Peyer's patch (tissue), 4 donors: ENCODE measurements at places on chromosomes 12 and 14. TPM values are rescaled to one million over a fixed set of nuclear protein-coding genes. Genes with fewer than 3 reads are reported as not detected.

GRCh38 chr14:52267501-52268278 lies at the start of gene PTGDR:
PTGDR (plus strand) TSS chr14:52267698; CDS start chr14:52267815, 117 bp downstream.
- no peaks in the 10 kb centered on the region for H3K36me3 ChIP-seq
- DNase-seq, result peak; percentile 67
- H3K27ac ChIP-seq, result peak within 1 kb of the TSS; percentile 38
- peaks cover 11% of the 10 kb centered on the region for H3K4me1 ChIP-seq
- H3K4me3 ChIP-seq, result peak within 1 kb of the TSS; percentile 64

The POTEG gene
- not detected for total RNA-seq

GRCh38 chr12:130838284-130838950 lies 633 bp downstream of the STX2 start:
- peaks cover 13% of the 10 kb centered on the region for H3K4me1 ChIP-seq
- no peaks in the 10 kb centered on the region for H3K36me3 ChIP-seq
- DNase-seq, result peak; percentile 58
- peak overlapping the region; percentile 72 for H3K27ac ChIP-seq
- no peaks in the 10 kb centered on the region for H3K27me3 ChIP-seq

The NUP37 gene
- 23.2 TPM for total RNA-seq

GRCh38 chr14:55336162-55336561 lies 64.9 kb downstream of the FBXO34 start:
- DNase-seq, result peak; percentile 55
- no peak overlapping the region for H3K4me3 ChIP-seq
- peaks cover 19% of the 10 kb centered on the region for H3K4me1 ChIP-seq
- no peak overlapping the region for H3K27ac ChIP-seq
- H3K27me3 ChIP-seq, result no peaks in the 10 kb centered on the region

- H3K36me3 ChIP-seq, result no peaks in the 10 kb centered on the region
- no peak for DNase-seq
- H3K27me3 ChIP-seq, result no peaks in the 10 kb centered on the region
- H3K4me3 ChIP-seq, result peak overlapping the region; percentile 64
- no peaks in the 10 kb centered on the region for H3K4me1 ChIP-seq
Measured at GRCh38 chr12:70609203-70609602, 28.0 kb downstream of the PTPRB start.

DNA sequence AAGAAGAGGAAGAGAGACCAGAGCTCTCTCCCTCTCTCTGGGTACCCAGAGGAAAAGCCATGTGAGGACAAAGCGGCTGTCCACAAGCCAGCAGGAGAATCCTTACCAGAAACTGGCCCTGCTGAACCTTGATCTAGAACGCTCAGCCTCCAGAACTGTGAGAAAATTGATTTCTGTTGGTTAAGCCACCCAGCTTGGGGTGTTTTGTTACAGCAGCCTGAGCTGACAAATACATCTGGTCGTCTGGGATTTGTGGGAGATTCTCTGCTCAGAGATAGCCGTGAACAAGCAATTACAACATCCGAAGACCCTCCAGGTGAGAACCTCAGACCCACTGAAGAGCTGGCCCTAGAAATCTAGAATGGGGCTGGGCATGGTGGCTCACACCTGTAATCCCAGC lies 6.5 kb upstream of the PRIMA1 start:
- H3K36me3 ChIP-seq, result no peaks in the 10 kb centered on the region
- no peak overlapping the region for H3K27ac ChIP-seq
- peaks cover 5% of the 10 kb centered on the region for H3K4me1 ChIP-seq
- no peaks in the 10 kb centered on the region for H3K27me3 ChIP-seq
- DNase-seq, result no peak
- no peak overlapping the region for H3K4me3 ChIP-seq

DNA sequence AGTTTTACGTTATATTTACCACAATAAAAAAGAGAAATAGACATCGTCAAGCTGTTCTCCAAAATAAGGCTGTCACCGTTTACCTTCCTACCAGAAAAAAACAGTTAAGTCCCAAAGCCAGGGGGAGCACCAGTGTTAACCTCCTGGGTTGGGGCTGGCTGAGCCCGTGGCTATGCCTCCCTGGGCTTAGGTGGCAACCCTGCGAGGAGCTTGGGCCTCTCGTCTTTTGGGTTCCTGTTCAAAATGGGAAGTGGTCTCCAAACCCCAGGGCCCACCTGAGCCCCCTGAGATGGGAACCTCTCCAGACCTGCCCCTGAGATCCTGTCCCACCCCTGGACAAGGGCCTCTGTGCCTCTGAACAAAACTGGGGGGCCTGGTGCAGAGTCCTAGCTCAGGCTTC lies 22.9 kb downstream of the PACS2 start:
- H3K27me3 ChIP-seq, result no peaks in the 10 kb centered on the region
- H3K4me1 ChIP-seq, result peaks cover 16% of the 10 kb centered on the region
- no peaks in the 10 kb centered on the region for H3K36me3 ChIP-seq
- H3K27ac ChIP-seq, result no peak overlapping the region
- H3K4me3 ChIP-seq, result no peak overlapping the region

The FAM222A gene
- 8.1 TPM for total RNA-seq

The B4GALNT3 gene
- total RNA-seq, result 30.3 TPM
